ENCODE measurements at places on chromosomes 7 and 10. TPM values are rescaled to one million over a fixed set of nuclear protein-coding genes. Genes with fewer than 3 reads are reported as not detected.

The GPR22 gene
- total RNA-seq: not detected

The OR2A5 gene
- total RNA-seq: not detected

The IFIT2 gene
- 1.9 TPM for total RNA-seq

The ASIC3 gene
- 9.9 TPM for total RNA-seq

The UCMA gene
- total RNA-seq: not detected

The MYH16 gene
- 0.35 TPM for total RNA-seq

The KCNIP2 gene
- total RNA-seq: 0.47 TPM

The TEX47 gene
- total RNA-seq: not detected

The THNSL1 gene
- 3.5 TPM for total RNA-seq

The MICALL2 gene
- 21.8 TPM for total RNA-seq

The MUC3A gene
- 22.3 TPM for total RNA-seq
